ENCODE measurements at places on chromosomes 3 and 15.

DNA sequence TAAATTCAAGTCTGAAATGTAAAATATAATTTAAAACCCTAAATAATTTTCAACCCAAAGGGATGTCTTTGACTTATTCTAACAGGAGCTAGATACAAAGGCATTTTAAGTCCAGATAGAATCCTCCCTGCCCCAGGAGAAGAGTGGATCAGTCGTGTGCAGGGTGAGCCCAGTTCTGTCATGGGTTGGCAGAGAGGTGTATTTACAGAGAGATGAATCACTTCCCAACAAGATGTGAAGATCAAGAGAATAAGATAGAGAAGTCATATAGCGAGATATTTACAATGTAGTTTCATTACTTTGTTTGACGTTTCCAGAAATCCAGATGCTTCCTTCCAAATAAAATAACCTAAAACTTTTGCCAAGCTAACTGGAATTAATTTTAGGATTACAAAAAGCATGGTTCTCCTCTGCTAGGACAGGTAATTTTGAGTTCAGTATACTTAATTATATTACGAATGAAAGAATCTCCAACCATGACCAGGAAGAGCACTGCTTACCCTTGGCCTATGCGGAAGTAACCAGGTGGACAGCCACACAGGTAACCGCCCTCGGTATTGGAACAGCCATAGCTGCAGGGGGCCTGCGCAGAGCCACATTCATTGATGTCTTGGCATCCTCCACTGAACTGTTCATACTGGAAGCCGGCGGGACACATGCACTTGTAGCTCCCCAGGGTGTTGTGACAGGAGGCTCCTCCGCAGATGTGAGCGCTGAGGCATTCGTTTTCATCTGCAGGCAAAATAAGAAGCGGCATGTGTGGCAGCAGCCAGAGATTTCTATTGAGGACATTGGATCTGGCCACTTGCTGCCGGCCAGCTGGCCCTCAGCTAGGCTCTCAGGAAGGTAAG, 84.0 kb downstream of the DUT start:
- no peak for DNase-seq

- no peak for DNase-seq
Observed at GRCh38 chr3:170494766-170495165, 76.1 kb downstream of the CLDN11 start.

GRCh38 chr3:193819117-193820010, 226.4 kb downstream of the OPA1 start:
- no peak for DNase-seq

DNA sequence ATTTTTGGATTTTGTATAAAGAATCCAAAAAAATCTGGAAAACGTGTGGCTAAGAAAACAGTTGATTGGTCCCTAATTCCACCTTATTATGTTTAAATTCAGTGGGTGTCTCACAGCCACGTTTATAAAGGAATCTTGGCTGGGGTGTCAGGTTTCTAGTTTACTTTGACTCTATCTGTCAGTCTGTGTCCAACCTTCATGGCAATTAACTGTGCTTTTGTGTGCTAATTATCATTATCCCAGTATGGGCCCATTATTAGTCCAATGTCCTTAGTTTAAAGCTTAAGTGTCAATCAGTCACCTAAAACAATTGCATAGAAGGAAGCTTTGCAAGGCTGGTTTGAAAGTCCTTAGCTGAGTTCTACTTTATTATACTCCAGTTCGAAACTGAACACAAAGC, 3.7 kb upstream of the CNTN4 start:
- no peak for DNase-seq

- no peak for DNase-seq
Observed at GRCh38 chr3:55860049-55860721, 373.1 kb upstream of the WNT5A start.

GRCh38 chr3:55500555-55501330, 13.6 kb upstream of the WNT5A start:
- DNase-seq: no peak

DNA sequence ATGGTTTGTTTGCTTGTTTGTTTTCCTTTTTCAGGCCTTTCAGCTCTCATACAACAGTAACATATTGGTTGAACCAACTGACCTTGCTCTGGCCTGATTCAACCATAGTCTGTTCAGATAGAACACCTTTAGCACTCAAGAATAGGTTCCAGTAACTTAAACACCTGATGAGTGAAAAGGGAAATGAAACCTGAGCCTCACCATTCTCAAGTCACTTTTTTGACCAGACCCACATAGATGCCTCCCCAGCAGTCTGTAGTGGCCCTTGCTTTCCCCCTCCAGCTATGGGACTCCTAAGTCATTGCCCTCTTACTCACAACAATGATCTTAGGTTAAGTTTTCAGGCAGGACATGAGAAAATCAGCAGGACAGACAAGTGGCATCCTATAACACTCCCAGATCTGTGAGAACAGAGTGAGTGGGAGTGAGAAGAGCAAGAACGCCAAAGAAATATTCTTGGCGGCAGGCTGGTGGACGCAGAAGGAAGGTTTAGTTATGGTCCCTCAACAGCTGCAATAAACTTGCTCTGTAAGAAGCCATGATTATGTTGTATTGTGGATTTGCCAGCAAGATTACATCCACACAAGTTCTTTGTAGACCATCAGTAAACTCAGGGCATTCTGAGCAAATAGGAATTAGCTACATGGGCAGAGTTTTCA, 367.5 kb downstream of the MECOM start:
- DNase-seq: no peak

DNA sequence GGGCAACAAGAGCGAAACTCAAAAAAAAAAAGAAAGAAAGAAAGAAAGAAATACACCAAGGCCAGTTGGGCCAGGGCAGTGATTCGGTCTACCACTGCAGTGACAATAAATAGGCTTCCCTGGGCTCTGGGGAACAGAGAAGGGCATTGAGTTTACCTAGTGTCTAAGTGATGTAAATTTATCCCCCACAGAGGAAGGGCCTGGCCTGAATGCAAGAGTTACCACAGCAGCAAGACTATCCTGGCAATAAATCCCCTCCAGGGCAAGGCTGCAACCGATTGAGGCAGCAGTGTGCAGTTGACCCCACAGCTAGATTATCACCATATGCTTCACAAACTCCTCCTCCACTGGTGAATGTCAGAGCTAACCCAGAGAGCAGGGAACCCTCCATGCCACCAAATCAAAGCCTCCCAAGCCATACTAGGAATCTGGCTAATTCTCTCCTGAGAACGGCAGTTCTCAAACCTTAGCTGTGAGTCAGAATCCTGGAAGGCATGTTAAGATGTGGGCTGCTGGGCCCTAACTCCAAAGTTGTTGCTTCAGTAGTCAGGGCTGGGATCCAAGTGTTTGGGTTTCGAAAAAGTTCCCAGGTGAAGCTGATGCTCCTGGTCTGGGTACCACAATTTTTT, 64.3 kb upstream of the GATM start:
- DNase-seq: no peak

GRCh38 chr15:31298707-31299172, 27.9 kb upstream of the KLF13 start:
- no peak for DNase-seq

DNA sequence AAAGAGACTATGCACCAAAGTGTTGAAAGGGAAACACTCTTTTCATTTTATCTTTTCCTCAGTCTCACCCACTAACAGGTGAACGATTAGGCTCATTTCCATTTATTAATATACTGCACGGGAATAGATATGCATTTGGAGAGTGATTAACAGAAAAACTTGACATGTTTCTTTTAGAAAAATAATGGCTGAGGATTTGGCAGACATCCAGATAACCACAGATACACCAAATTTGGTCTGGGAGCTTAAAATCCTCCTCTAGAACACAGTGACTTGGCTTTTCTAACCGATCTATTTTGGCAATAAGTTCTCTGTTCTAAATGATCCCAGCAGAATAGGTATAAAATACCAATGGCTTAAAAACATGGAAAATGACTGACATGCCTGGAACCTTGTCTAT, 459.3 kb upstream of the SGO1 start:
- DNase-seq: no peak

DNA sequence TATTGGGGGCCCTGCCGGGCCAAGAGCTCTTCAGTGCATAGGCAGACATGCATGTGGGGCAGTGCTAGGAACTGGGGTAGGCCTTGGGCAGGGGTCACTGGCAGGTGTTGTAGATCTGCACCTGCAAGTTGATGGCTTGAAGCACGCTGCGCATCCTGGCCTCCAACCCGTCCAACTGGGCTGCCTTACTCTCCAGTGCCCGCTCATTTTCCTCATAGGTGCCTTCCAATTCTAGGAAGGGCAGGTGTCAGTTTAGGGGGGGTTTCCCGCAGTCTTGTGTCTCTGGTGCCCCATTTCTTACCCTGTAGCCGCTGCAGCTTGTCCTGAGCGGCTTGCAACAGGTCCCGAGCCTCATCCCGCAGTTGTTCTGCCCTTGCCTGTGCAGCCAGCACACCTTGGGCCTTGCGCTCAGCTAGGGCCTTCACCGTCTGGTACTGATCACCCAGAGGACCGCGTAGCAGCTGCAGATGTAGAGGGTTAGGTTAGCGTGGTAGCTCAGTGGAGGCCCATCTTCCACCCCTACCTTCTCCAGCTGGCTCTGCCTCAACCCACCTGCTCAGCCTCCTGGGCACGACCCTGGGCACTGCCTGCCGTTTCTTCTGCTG, 611 bp upstream of the USP19 start:
- no peak for DNase-seq

DNA sequence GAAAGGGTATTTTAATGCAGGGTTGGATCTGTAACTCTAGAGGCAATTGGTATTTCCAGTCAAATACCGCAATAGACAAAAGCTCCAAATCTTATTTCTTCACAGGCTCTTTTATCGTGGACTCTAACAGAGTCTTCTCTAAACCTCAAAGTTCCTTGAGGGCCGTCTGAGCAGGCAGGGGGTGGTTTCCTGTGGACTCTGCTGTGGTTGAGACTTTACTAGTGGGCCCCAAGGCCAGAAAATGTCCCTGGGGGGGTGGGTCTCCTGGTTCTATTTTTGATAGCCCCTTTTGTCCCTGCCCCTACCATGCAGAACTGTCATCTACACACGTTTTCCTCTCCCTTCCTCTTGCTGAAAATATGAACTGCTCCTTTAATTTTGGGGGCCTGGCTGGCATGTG, 80.1 kb downstream of the ASB7 start:
- no peak for DNase-seq

DNA sequence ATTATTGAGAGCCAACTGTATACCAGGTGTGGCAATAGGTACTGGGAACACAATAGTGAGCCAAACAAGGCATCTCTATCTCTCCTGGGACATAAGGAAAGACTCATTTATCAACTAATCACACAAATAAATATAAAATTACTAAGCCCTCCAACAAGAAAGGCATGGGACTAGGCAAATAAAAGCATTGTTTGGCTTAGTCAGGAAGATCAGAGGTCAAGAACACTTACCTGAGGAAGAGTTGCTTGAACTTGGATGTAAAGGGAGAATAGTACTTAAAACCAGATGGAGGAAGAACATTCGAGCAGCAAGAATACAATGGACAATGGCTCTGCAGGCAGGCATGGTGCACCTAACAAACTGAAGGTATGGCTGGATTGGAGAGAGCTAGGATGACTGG, 300.7 kb downstream of the WDR72 start:
- DNase-seq: no peak

DNA sequence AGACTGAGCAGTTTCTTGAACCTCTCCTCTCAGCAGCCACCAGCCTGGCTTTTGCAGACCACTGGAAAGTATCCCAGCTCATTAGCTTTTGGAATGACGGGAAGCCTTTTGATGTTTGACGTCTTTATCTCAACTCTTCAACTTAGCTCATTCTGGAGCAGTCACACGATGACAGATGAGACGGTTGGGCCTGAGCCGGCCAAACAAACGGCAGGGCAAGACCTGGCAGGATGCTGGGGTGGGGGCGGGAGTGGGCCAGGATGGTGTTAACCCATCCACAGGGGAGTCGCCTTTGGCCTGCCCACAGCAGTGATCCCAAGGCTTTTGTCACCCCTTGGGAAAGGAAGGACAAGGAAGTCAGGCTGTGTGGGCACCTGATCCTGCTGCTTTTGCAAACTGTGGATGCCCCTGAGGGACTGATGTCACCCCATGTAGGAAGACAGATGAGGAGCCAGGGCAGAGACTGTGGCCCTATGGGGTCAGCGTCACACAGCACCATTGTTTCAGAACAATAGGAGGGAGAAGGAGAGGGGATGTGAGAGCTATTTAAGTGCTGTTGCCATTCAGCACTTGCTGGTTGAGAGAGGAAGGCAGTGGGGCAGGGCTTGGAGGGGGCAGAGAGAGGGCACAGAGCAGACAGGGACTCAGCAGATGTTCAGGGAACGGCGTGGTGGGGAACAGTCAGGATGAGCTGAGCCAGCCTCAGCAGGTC, 121.9 kb upstream of the CTDSPL start:
- no peak for DNase-seq

DNA sequence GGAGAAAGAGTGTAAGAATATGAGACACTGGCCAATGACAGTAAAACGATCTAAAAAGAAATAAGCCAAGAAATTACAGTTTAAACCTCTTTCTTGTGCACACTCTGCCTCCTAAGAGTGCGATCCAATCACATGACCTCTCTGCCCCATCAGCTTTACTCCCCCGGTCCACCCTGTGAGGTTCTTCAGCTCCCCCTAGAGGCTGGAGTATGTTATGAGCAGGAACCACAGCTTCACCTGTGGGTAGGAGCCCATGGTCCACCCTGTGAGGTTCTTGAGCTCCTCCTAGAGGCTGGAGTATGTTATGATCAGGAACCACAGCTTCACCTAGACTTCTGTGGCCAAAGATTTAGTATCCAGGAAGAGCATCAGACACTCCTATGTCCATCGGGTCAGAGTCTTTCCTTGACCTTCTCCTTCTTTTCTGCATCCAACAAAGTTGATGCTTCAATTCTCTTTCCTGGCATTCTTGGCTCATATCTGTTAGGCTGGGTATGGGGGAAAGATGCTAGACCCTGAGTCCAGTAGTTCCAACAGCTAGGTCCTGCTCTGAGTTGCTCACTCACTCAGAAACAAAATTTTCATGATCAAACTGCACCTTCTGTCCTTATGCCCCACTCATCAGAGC, 164.0 kb downstream of the MINAR1 start:
- no peak for DNase-seq

DNA sequence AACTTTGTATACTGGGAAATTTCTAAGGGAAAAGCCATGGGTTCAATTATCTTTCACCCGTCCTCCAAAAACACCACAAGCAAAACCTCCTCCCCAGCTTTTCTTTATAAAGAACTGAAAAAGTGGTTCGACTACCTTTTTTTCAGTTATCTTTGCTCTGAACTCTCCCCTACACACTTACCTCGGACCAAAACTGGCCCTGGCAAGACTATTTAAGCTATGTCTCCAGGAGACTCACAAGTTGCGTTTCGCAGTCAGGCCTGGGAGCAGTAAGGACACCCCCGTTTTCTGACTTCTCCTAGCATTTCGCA, 645 bp downstream of the COPS2 start:
- no peak for DNase-seq

- no peak for DNase-seq
Observed at GRCh38 chr3:11088831-11089230, 65.5 kb upstream of the HRH1 start.

GRCh38 chr3:33807191-33807590, 8.8 kb downstream of the PDCD6IP start:
- DNase-seq: no peak

All from stimulated activated CD8-positive, alpha-beta memory T cell treated with anti-CD3 and anti-CD28 coated beads, Interleukin-12 subunit alpha, Interleukin-12 subunit beta, amount 100 ng/mL, for 1 hour (primary cell).